Retina (tissue), 1 donor: ENCODE measurements at places on chromosomes 4 and X.

DNA sequence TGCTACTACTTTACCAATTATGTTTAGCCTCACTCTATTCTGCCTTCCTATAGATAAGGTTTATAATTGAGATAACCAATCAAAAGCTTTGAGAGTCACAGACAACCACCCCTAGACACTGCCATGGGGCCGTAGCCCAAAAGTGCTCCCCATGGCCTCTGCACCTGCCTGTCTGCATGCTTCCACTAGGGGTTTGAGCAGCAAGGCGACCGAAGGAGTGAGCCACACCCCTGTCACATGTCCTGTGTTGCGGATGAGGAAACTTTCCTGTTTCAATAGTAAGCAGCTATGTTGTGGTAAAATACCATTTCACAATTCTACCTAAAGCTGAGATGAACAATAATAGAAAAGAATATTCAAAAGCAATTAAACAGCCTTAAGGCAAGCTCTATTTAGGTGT, 856.0 kb upstream of the FRG1 start:
- DNase-seq = no peak

- DNase-seq = no peak
Measured at GRCh38 chr4:180947425-180947824, 1295.8 kb upstream of the TENM3 start.

DNA sequence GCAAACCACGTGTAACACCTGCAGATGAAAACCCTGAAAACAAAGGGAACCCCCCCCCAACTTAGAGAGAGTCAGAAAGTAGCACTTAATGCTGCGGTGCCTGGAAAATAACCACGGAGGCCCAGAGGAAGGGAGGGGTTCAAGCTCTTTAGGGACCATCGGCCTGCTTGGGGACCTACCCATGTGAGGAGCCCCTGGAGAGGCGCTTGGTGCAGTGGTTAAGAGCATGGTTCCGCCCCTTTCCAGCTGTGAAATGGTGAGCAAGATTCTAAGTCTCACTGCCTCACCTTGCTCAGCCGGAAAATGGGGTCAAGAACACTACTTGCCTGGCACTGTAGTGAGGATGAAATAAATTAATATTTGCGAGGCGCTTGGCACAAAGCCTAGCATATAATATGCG, 13.8 kb downstream of the SLC25A5 start:
- no peak for DNase-seq

DNA sequence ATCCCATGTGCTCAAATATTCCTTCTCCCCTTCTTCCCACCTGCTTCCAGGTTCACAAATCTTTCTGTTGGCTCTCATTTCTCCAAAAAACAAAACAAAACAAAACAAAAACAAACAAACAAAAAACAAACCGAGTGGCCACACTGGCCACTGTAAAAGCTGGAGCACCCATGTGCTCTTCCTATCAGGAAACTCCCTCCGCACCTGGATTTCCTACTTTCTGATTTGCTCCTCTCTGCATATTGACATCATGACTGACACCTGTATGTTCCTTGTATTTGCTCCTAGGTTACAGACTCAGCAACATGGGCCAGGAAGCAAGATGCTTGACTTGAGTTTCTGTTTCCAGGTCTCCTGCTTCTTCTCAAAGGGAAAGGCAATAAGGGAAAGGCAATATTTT, 258.8 kb downstream of the GPC3 start:
- DNase-seq = no peak
